ENCODE measurements at places on chromosomes 2 and 18. TPM values are rescaled to one million over a fixed set of nuclear protein-coding genes. Genes with fewer than 3 reads are reported as not detected.

- DNase-seq, result peak; percentile 52
These were observed 683 bp upstream of the DNAJC27 start for GRCh38 chr2:24972315-24972961.

GRCh38 chr2:188977317-188977716 is 3.1 kb downstream of the COL3A1 start:
- no peak for DNase-seq

DNA sequence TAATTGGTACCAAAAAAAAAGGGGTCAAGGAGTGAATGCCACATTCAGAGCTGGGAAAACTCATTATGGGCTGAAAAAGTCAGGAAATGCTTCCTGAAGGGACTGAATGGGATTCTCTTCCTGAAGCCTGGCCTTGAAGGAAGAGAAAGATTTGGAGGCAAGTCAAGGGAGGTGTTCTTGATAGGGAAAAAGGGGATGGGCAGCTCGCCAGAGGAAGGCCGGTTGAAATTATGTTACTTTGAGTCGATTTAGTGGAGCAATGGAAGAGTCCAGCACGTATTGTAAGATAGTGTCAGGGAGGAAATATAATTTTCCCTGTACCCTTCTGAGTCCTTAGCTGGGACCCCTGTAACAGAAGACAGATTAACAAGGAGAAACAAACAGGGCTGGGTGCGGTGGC is 115.3 kb upstream of the STPG4 start:
- DNase-seq, result no peak

DNA sequence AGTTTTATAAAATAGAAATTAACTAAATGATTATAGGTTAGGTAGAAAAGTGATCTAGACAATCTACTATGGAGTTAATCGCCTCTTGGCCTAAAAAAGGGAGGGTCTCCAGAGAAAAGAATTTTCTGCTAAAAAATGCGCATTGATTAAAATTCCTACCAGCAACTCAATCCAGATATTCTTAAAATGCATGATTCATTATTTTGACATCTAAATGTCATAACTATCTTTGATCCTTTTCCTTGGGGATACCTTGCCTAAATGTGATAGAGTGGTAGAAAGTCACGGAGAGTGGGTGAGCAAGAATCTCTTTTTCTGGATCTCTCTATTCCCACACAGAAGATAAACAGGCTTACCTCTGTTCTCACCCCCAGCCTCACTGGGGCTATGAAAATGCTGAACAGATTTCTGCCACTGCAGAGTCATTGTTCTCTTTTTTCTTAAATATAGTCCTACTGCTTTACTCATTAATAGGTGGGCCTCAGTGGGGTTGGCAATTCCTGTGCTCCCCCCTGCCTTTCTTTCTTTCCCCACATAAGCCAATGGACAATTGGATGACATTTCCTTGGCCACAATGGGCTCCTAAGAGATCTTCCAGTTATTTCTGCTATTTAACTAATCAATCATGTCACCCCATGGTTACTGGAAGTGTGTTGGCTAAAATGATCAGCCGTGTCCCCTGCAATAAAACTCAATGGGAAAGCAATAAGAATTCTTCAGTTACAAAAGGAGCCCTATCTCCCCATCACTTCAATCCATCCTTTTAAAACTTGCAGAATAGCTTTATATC is 5.8 kb upstream of the ASXL3 start:
- no peak for DNase-seq

DNA sequence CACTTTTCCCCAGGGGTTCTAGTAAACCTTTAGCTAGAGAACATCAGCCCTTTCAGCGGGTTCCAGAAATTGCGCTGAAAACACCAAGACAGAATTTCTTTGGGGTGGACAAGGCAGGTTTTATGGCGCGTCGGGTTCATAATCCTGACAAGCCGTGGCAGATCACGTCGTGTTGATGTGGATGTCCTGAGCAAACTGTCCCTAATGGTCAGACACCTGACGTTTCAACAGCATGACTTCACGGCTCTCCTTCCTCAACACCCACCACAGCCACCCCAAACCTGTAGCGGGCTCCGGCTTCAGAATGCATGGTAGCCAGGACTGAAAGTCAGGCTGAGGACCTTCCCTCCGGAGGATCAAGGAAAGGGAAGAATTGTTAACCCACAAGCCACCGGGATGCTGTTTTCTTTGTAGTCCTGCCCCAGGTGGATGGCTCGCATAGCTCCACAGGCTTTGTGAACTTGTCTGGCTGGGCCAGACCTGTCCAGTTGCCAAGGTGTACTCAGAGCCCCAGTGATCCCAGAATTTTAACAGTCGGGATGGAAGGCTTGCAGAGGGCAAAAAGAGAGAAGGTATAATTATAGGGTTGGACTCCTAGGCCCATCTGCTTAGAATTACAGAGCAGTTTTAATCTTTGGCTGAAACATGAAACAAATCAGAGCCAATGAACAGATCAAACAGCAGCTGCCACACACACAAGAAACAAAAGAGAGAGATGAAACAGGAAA is 1.5 kb downstream of the APCDD1 start:
- peak; percentile 57 for DNase-seq

Gene CTLA4
- total RNA-seq, result not detected

DNA sequence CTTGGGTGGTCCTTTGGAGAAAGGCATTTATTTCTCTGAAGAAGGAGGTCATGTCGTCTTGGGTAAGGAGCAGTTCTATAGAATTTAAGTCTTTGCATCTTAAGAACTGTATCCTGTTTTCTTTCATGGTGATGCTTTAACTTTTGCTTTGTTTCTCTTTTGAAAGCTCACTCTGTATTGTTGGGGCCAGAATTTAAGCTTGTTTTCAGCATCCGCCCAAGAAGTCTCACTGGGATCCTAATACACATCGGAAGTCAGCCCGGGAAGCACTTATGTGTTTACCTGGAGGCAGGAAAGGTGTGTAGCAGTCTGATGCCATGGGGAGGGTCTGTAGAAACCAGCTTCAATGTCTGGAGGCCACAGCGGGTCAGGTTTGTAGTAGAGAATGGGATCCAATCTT is 64.7 kb upstream of the TTC39C start:
- DNase-seq, result no peak

DNA sequence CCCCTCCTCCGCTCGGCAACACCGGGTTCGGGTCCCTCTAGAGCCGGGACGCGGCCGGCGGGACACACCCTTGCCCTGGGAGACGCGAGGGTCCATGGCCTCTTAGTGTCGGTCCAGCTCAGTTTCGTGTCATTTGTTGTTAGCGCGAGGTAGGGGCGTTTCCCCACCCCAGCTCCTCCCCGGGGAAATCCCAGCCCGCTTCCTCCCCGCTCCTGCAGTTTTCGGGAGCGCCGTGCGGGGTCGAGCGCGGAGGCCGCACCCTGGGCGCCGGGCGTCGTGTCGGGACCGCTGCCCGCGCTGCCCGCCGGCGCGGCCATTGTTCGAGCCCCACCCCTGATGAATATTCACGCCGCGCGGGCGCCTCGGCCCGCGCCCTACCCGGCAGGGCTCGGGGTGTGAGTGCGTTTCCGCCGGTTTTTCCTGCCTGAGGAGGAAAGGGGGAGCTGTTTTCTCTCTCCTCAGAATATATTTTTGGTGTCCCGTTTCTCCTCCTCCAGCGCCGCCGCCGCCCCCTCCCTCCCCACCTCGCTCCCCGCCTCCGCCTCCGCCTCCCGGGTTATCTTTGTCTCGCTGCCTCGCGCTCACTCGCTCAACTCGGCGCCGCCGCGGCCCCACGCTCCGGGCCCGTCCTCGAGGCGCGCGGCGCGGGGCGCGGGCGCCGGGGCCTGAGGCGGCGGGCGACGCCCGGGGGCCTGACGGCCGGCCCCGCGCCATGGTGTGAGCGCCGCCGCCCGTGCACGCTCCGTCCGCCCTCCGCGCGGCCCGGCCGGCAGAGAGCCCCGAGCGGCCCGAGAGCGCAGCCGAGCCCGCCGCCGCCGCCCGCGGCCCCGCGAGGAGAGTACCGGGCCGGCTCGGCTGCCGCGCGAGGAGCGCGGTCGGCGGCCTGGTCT is at the start of gene MAP4K4:
Gene MAP4K4, plus strand, starts transcription at position 584 of the 890 bp plus-strand sequence. CDS start 374 bp downstream, outside the sequence.
- peak; percentile 92 for DNase-seq

- DNase-seq, result no peak
These were observed 44.0 kb downstream of the KLF7 start for GRCh38 chr2:207121784-207122183.

Gene POTEC
- not detected for total RNA-seq

Gene ALKAL2
- 2.6 TPM for total RNA-seq

Data from H7 (cell line).